ENCODE measurements at places on chromosomes 4 and X. TPM values are rescaled to one million over a fixed set of nuclear protein-coding genes. Genes with fewer than 3 reads are reported as not detected.

SEC24B gene
- total RNA-seq = 12.4 TPM

RTL3 gene
- total RNA-seq = not detected

KLKB1 gene
- total RNA-seq = not detected

CT83 gene
- not detected for total RNA-seq

LRCH2 gene
- total RNA-seq = 15.8 TPM

ANOS1 gene
- 7.9 TPM for total RNA-seq

ADH4 gene
- total RNA-seq = not detected

HELT gene
- total RNA-seq = not detected

PAK3 gene
- 2.9 TPM for total RNA-seq

F11 gene
- total RNA-seq = not detected

MND1 gene
- 8.4 TPM for total RNA-seq

PALLD gene
- total RNA-seq = 123 TPM

CFAP99 gene
- not detected for total RNA-seq

NSUN7 gene
- total RNA-seq = 1.1 TPM

ADH1B gene
- total RNA-seq = 0.33 TPM

IBSP gene
- total RNA-seq = not detected

CENPVL1 gene
- total RNA-seq = not detected

F8A1 gene
- 3.6 TPM for total RNA-seq

SH3BP2 gene
- 8.0 TPM for total RNA-seq

NKX6-1 gene
- 0.11 TPM for total RNA-seq

FRAS1 gene
- 1.3 TPM for total RNA-seq

FAM236C gene
- total RNA-seq = not detected

HTR2C gene
- total RNA-seq = under 0.01 TPM

PHKA1 gene
- total RNA-seq = 10.1 TPM

ZCCHC12 gene
- total RNA-seq = 0.12 TPM

SPIN2A gene
- total RNA-seq = 0.37 TPM

UCP1 gene
- total RNA-seq = not detected

FAM199X gene
- 27.9 TPM for total RNA-seq

XK gene
- 0.25 TPM for total RNA-seq

WDFY3 gene
- total RNA-seq = 74.5 TPM

SMIM10L2A gene
- total RNA-seq = 0.50 TPM

MAGEA1 gene
- not detected for total RNA-seq

PNMA5 gene
- total RNA-seq = not detected

GABRG1 gene
- not detected for total RNA-seq

DGKK gene
- total RNA-seq = not detected

SPANXA2 gene
- total RNA-seq = not detected

CBLL2 gene
- not detected for total RNA-seq

PPARGC1A gene
- 0.37 TPM for total RNA-seq

ERVMER34-1 gene
- total RNA-seq = under 0.01 TPM

RENBP gene
- total RNA-seq = 2.0 TPM

TMA16 gene
- 38.0 TPM for total RNA-seq

UGT2B7 gene
- total RNA-seq = not detected

SAGE1 gene
- not detected for total RNA-seq

SPATA18 gene
- total RNA-seq = 4.4 TPM

MAGEC1 gene
- not detected for total RNA-seq

MAGED4 gene
- total RNA-seq = 38.1 TPM

ATOH1 gene
- not detected for total RNA-seq

XAGE5 gene
- not detected for total RNA-seq

PRRG3 gene
- total RNA-seq = 1.2 TPM

C4orf36 gene
- total RNA-seq = 0.77 TPM

FDCSP gene
- not detected for total RNA-seq

ETDA gene
- not detected for total RNA-seq

GABRE gene
- 15.2 TPM for total RNA-seq

IGFBP7 gene
- total RNA-seq = 336 TPM

Data from uterine smooth muscle cell (primary cell).